NCI-H510A treated with DMSO at 0.1 percent for 48 hours (cell line): ENCODE measurements at places on chromosomes 12 and 14.
A peak's percentile ranks its signal among the peaks of the same experiment; 100 is the strongest.

DNA sequence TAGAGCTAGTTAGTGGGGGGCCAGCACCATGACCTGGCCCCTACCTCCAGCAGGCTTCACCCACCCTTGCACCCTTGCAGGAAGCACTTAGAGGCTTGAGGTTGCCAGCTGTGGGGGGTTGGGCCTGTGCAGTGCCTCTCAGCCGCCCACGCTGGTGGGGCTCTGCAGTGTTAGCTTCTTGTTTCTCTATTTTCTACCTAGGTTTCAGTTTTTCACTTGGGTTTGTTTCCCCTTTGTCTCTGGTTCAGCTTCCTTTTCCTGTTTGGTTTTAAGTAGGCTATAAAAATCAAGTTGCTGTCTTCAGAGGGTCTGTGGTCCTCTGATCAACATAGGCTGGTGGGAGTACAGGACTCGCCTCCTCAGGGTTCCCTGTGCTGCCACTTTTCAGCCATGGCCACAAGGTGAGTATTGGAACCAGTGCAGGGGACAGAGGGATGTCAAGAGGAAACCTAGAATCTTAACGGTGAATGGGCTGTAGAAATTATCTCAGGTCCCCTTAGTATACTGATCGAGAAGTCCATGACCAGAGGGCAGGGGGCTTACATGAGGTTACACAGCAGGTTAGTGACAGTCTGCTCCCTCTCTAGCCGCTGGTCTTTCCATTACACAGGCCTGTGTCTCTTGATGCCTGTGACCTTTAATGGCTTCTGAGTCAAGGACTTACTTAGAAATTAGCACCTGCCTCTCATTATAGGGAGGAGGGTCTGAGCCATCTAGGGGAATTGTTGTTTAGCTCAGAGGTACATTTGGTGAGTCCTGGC is at the start of gene EVL:
Gene EVL (plus strand): TSS at position 312 of the 761 bp plus-strand sequence. CDS start 79 bp downstream, at position 391.
- peak; percentile 37 for DNase-seq

GRCh38 chr14:42428996-42429395 is 822.3 kb downstream of the LRFN5 start:
- DNase-seq: no peak

DNA sequence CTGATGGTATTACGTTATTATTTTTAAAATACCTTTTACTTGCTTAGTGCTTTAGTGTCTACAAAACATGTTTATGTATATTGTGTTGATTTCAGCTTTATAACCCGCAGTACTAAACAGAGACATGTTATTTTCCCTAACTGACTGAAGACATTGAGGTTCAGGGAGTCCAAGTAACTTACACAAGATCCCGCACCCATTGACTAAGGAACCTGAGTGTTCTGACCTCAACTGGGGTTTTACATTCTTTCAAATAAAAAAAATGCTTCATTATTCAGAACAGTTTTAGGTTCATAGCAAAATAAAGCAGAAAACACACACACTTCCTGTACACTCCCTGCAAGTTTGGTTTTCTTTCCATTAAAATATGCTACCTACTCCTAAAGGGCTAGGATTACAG is 60.4 kb upstream of the METAP2 start:
- no peak for DNase-seq

- no peak for DNase-seq
Measured at GRCh38 chr12:47237751-47238211, 158.0 kb upstream of the AMIGO2 start.

DNA sequence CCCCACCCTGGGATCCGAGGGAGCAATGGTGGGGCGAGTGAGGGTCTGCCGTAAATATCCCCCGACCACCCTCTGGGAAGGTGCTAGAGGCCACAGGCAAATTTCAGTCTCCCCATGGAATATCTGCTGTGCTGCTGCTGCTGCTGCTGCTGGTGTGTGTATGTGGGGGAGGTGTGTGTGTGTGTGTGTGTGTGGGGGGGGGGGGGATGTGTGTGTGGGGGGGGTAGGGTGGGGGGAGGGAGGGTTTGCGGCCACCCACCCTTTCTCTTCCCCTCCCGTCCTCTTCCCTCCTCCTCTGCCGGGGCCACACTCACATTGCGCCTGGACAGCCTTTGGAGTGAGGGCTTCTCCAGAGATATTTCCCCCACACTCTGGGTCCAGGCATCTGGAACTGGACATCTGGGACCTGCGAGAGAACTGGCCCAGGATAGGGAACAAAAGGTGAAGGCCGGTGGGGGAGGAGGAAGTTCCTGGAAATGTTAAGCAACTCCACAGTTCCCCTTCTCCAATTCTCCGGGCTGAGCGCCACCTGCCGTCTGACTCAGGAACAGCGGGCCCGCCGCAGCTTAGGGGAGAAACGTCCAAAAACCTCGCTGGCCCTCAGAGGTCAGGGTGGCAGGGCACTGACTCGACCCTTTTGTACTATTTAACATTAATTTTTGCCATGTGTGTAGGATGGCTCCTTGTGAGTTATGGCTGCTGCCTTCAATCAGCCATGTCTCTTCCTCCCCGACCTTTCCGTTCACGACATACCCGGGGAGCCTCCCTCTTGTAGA is at the start of gene C1RL:
Gene C1RL (minus strand): TSS at position 419 of the 776 bp plus-strand sequence. CDS start 34 bp downstream, at position 385.
- peak; percentile 41 for DNase-seq

GRCh38 chr12:120453977-120454376 is 7.7 kb downstream of the GATC start:
- DNase-seq: peak; percentile 45

- no peak for DNase-seq
Measured at GRCh38 chr14:105087308-105087962, 22.2 kb upstream of the GPR132 start.

DNA sequence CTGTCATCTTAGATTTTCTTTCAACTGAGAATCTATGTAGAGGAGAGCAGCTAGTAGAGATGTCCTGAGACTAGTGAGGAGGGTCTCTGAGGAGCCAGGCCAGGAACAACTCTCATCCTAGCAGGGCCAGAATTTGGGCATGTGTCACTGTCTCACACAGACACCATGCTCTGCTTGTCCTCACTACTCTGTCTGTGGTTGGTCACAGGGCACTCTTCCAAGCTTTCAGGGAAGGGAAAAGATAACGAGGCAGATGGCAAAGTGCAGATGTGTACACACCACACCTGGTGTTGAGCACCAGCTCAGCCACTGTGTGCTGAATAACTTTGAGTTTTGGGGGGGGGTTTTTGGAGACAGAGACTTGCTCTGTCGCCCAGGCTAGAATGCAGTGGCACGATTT is 2.5 kb downstream of the SSPN start:
- peak; percentile 23 for DNase-seq

GRCh38 chr14:74921987-74922751 is 891 bp downstream of the RPS6KL1 start:
- DNase-seq: no peak
